T-cell (primary cell): ENCODE measurements at places on chromosomes 2 and 18.

DNA sequence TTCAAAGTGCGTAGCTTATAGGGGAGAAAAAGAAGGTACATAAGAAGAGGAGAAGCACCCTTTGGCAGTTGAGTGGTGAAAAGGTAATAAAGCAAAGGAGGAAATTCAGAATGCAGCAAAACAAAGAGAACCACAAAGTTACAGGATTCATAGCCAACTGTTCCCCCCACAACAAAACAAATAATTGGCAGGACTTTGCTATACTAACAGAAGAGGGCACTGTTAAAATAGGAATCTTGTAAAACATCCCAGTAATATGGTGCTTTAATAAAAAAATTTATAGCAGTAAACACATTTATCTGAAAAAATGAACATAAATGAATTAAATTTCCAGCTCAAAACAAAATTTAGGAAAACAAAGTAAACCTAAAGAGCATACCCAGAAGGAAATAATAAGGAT, 42.3 kb downstream of the R3HDM1 start:
- no peak overlapping the region for H3K27ac ChIP-seq
- H3K36me3 ChIP-seq, result peaks cover 3% of the 10 kb centered on the region
- no peaks in the 10 kb centered on the region for H3K27me3 ChIP-seq
- H3K4me3 ChIP-seq, result no peak overlapping the region

GRCh38 chr2:85887566-85888019, 1.2 kb downstream of the ST3GAL5 start:
- H3K36me3 ChIP-seq, result peaks cover 4% of the 10 kb centered on the region
- peaks cover 30% of the 10 kb centered on the region for H3K4me1 ChIP-seq
- peak; percentile 68 for DNase-seq
- H3K27ac ChIP-seq, result peak overlapping the region; percentile 56

- H3K4me3 ChIP-seq, result peak overlapping the region; percentile 22
- H3K27ac ChIP-seq, result peak overlapping the region; percentile 87
- DNase-seq, result no peak
- H3K27me3 ChIP-seq, result no peaks in the 10 kb centered on the region
- no peaks in the 10 kb centered on the region for H3K36me3 ChIP-seq
Measured at GRCh38 chr2:70104231-70105111, 17.2 kb downstream of the PCBP1 start.

DNA sequence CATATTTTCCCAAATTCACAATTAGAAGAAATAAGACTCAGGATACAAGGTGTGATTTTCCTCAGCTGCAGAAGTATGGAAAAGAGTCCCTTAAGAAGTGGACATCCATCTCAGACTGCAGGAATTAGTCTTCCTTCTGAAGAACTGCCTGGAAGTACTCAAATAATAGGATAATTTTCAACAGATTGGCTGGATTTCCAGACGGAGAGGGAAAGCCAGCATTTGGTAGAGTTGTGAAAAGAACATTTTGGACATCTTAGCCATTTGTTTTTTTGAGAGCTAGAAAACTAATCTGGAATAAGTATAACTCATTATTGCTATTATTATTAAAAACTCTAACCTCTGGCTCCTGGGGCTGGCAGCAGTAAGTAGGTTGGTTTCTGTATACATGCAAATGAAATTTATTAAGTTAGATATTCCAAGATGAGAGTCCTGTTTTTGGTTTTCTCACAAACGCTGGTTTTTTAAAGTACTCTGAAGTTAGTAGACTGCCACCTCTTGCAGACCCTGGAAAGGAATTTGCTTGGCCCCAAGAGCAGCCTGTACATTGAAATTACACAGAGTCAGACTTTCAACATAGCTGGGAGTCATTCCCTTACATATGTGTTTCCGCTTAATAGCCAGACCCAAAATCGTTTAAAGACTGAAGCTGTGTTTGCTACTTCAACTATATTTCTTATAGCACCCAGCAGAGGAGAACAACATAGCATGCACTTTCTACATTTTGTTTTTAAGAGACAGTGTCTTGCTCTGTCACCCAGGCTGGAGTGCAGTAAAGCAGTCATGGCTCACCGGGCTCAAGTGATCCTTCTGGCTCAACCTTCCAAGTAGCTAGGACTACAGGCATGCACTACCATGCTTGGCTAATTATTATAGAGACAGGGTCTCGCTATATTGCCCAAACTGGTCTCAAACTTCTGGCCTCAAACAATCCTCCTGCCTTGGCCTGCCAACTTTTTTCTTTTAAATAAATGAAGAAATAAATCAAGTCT, 142.4 kb downstream of the THADA start:
- no peak for DNase-seq
- no peak overlapping the region for H3K27ac ChIP-seq
- H3K27me3 ChIP-seq, result no peaks in the 10 kb centered on the region
- H3K4me1 ChIP-seq, result no peaks in the 10 kb centered on the region
- H3K4me3 ChIP-seq, result no peak overlapping the region
- peaks cover 9% of the 10 kb centered on the region for H3K36me3 ChIP-seq

DNA sequence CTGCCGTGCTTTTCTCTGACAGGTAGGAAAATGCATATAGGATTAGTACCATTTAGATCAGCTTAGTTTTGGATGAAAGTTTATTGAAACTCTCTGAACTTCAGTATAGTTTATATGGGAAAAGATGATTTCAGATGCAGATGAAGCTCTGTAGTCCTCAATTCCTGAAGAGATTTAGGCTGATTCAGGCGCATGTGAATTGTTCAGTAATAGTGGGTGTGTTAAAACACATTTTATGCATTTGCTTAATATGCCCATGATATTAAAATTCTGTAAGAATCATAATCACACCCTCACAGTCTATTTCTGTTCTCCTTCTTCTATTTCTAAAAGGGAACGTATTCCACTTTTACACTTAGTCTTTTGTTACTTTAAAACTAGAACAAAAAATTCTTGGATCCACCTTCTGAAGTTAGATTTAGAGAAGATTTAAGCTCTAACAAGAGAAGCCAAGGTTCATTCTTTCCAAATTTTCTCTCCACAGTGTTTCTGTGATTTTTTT, 44.5 kb upstream of the FAM237A start:
- H3K27ac ChIP-seq, result no peak overlapping the region
- H3K27me3 ChIP-seq, result no peaks in the 10 kb centered on the region
- DNase-seq, result no peak
- H3K4me1 ChIP-seq, result no peaks in the 10 kb centered on the region
- no peaks in the 10 kb centered on the region for H3K36me3 ChIP-seq

DNA sequence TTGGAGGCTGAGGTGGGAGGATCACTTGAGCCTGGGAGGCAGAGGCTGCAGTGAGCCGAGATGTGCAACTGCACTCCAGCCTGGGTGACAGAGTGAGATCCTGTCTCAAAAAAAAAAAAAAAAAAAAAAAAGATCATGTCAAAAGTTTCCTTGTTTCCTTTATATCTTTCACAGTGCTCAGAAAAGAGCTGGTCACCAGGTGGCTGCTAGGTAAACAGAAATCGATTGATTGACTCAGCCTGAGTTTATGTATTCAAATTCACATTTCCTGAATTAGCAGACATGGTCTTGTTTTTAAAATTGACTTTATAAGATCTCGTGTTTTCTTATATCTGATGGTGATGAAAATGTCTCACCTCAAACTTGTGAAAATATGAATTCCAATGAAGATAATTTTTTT, 261.8 kb upstream of the FANCL start:
- H3K27me3 ChIP-seq, result no peaks in the 10 kb centered on the region
- no peak overlapping the region for H3K4me3 ChIP-seq
- H3K4me1 ChIP-seq, result no peaks in the 10 kb centered on the region
- DNase-seq, result no peak
- H3K36me3 ChIP-seq, result no peaks in the 10 kb centered on the region
- no peak overlapping the region for H3K27ac ChIP-seq

GRCh38 chr2:74242354-74243071, 44.1 kb downstream of the MTHFD2 start:
- no peak overlapping the region for H3K4me3 ChIP-seq
- H3K27ac ChIP-seq, result no peak overlapping the region
- H3K27me3 ChIP-seq, result peaks cover 3% of the 10 kb centered on the region
- no peaks in the 10 kb centered on the region for H3K4me1 ChIP-seq

GRCh38 chr2:43117521-43118143, 108.8 kb downstream of the ZFP36L2 start:
- no peaks in the 10 kb centered on the region for H3K36me3 ChIP-seq
- DNase-seq, result no peak
- H3K27me3 ChIP-seq, result no peaks in the 10 kb centered on the region
- no peak overlapping the region for H3K27ac ChIP-seq
- no peak overlapping the region for H3K4me3 ChIP-seq
- peaks cover 2% of the 10 kb centered on the region for H3K4me1 ChIP-seq

DNA sequence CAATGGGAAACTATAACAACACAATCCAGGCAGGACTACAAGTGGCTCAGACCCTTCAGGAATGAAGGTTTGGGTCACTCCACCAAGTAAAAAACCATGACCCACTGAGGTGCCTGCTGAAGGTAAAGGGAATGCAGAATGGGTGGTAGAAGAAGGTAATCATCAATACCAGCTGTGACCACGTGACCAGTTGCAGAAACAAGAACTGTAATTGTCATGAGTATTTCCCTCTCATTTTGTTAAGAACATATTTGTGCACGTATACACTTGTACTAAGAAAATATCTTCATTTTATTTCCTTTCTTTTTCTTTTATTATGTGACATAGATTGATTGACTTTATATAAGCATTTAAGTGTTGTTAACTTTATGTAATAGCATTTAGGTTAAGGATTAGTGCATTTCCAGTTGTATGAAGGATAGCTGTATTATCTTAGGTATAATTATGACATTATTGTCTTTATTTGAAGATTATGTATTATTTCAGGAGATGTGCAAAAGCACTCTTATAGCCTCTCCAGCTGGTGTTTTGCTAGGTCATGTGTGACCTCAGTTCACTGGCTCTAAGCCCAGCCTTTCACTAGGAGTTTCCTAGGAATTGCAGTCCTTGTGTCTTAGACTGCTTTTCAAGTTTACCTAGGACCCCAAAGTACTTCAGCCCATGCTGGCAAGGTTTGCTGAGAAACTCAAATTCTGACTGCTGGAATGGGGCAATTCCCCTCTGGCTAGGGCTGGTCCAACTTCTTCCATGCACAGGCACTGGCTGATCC, 125.7 kb upstream of the DPP10 start:
- DNase-seq, result no peak
- no peaks in the 10 kb centered on the region for H3K27me3 ChIP-seq
- H3K4me1 ChIP-seq, result no peaks in the 10 kb centered on the region

GRCh38 chr2:191019376-191019775, 5.4 kb upstream of the STAT1 start:
- no peaks in the 10 kb centered on the region for H3K27me3 ChIP-seq
- peaks cover 53% of the 10 kb centered on the region for H3K4me1 ChIP-seq
- peak overlapping the region; percentile 52 for H3K27ac ChIP-seq

- no peaks in the 10 kb centered on the region for H3K27me3 ChIP-seq
- H3K27ac ChIP-seq, result peak overlapping the region; percentile 53
- H3K36me3 ChIP-seq, result no peaks in the 10 kb centered on the region
- H3K4me3 ChIP-seq, result no peak overlapping the region
- H3K4me1 ChIP-seq, result no peaks in the 10 kb centered on the region
Measured at GRCh38 chr2:161710131-161710915, 86.1 kb downstream of the SLC4A10 start.

- no peak for DNase-seq
- no peaks in the 10 kb centered on the region for H3K4me1 ChIP-seq
- no peak overlapping the region for H3K27ac ChIP-seq
- H3K27me3 ChIP-seq, result no peaks in the 10 kb centered on the region
Measured at GRCh38 chr2:217539126-217539525, 463.7 kb downstream of the TNS1 start.

DNA sequence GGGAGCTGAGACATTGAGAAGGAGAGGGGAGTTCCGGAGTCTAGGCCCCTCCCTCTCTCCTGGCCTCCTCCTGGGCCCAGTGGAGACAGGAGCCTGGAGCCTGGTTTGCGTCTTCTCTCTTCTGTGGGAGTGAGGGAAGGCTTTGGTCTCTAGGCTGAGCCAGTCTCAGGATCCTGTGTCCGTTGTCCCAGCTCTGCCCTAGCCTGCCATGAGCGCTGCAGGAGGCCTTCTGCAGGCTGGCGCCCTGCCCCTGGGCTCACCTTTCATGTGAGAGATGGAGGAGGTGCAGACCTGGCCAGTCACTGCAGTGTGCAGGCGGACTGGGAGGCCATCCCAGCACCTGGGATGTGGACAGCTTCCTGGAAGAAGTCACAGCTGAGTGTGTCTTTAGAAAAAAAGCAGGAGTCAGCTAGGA, 8.7 kb downstream of the IMPA2 start:
- H3K4me1 ChIP-seq, result no peaks in the 10 kb centered on the region
- H3K27me3 ChIP-seq, result no peaks in the 10 kb centered on the region
- H3K36me3 ChIP-seq, result no peaks in the 10 kb centered on the region
- no peak overlapping the region for H3K27ac ChIP-seq
- DNase-seq, result no peak
- H3K4me3 ChIP-seq, result no peak overlapping the region

GRCh38 chr2:227398684-227399670, 11.2 kb upstream of the SCYGR1 start:
- no peaks in the 10 kb centered on the region for H3K4me1 ChIP-seq
- DNase-seq, result no peak

DNA sequence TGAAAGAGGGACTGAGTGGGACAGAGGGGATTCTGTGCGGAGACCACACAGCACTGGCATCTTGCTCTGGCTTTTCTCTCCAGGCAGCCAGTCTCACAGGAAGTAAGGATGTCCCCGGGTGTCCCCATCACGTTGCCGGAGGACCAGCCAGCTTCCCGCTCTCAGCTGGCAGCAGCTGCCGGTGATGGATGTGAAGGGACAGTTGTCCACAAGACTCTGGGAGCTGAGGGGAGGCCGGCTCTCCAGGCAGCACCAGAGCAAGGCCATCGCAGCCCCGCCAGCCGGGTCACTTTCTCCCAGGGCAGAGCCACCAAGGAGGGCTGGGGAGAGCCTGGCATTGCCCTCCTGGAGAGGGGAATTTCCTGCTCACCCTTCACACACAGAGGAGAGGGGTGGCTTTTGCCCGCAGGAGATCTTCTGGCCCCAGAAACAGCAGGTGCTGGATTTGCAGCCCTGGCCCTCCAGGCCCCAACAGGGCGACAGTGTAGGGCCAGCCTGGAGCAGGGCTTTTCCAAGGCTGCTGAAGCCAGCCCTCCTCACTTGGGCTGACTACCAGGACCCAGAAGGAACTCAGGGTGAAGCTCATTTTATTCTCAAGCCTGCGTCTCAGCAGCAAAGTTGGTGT, 24.0 kb upstream of the B3GNT7 start:
- DNase-seq, result no peak
- H3K27ac ChIP-seq, result no peak overlapping the region
- H3K4me1 ChIP-seq, result no peaks in the 10 kb centered on the region
- no peaks in the 10 kb centered on the region for H3K36me3 ChIP-seq
- H3K27me3 ChIP-seq, result no peaks in the 10 kb centered on the region
- H3K4me3 ChIP-seq, result no peak overlapping the region

- H3K4me3 ChIP-seq, result no peak overlapping the region
- DNase-seq, result no peak
- no peaks in the 10 kb centered on the region for H3K27me3 ChIP-seq
- no peak overlapping the region for H3K27ac ChIP-seq
- no peaks in the 10 kb centered on the region for H3K4me1 ChIP-seq
Measured at GRCh38 chr18:33495278-33495677, 54.8 kb upstream of the CCDC178 start.

DNA sequence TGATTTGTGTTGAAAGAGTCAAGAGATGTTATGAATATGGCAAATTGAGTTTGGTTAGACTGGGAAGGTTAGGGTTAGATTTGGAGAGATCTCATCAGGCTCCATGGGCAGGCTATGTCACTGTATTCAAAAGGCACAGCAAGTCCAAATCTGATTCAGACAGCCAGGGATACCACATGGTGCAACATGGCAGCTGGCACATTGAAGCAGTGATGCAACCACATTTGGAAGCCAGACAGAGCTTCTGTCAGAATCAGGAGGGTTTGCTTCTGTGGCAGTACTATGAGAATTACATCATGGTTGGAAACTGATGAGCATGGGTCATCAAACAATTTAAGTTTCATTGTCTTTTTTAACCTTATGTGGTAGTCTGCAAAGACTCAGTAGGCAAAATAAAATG, 772.2 kb downstream of the SUCLG1 start:
- H3K4me3 ChIP-seq, result no peak overlapping the region
- H3K36me3 ChIP-seq, result no peaks in the 10 kb centered on the region
- DNase-seq, result no peak
- H3K27me3 ChIP-seq, result no peaks in the 10 kb centered on the region
- no peak overlapping the region for H3K27ac ChIP-seq
- H3K4me1 ChIP-seq, result no peaks in the 10 kb centered on the region
